ENCODE measurements at places on chromosomes 11 and 22. TPM values are rescaled to one million over a fixed set of nuclear protein-coding genes. Genes with fewer than 3 reads are reported as not detected.

DNA sequence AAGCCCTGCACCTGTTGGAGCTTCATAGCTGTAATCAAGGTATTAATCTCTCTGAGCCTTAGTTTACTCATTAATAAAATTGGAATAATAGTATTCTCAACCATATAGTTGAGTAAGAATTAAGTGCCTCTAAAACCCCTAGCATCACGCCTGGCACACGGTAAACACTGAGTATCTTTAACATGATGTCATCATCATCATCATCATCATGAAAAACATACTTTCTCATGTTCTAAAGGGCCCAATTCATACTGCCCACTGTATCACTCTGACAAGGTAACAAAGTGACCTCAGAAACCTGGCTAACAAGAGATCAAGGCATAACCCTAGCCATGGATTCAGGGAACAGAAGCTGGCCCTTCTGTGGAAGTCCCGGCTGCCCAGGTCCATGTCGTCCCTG, 58.4 kb downstream of the KIRREL3 start:
- DNase-seq = no peak

The PGGHG gene
- total RNA-seq = 25.2 TPM

- no peak for DNase-seq
These were observed 759.8 kb upstream of the CNTN5 start for GRCh38 chr11:98260983-98261382.

DNA sequence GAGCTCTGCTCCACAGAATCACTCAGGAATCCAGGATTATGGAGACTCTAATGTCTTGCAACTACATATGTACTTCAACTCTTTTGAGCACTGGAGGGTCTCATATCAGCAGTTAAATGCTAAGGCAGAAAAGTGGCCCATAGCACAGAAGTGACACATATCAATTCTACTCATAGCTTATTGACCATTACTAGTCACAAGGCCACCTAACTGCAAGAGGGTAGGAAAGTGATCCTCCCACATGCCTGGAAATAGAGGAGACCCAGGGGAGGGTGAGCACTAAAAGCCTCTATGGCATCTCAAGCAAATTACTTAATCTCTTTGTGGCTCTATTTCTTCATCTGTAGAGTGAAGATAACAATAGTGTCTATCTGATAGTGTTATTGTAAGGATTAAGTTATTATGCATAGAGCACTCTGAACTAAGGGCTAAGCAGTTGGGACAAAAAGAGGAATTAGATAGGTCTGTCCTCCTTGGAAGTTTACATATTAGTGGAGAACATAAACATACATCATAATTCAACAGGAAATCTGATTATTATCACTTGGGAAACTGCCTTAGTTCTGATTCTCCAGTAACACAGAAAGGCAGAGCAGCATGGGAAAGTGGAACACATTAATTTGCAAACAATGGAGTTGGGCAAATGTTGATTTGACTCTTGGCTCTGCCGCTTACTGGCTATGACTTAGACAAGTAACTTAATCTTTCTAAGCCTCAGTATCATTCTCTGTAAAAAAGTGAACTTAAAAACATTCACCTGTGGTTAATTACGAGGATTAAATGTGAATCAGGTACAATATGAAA, 25.1 kb upstream of the USP47 start:
- no peak for DNase-seq

- DNase-seq = no peak
These were observed 5.4 kb downstream of the SLC25A45 start for GRCh38 chr11:65377036-65377435.

GRCh38 chr11:2713661-2714462, 14.1 kb upstream of the KCNQ1OT1 start:
- no peak for DNase-seq

DNA sequence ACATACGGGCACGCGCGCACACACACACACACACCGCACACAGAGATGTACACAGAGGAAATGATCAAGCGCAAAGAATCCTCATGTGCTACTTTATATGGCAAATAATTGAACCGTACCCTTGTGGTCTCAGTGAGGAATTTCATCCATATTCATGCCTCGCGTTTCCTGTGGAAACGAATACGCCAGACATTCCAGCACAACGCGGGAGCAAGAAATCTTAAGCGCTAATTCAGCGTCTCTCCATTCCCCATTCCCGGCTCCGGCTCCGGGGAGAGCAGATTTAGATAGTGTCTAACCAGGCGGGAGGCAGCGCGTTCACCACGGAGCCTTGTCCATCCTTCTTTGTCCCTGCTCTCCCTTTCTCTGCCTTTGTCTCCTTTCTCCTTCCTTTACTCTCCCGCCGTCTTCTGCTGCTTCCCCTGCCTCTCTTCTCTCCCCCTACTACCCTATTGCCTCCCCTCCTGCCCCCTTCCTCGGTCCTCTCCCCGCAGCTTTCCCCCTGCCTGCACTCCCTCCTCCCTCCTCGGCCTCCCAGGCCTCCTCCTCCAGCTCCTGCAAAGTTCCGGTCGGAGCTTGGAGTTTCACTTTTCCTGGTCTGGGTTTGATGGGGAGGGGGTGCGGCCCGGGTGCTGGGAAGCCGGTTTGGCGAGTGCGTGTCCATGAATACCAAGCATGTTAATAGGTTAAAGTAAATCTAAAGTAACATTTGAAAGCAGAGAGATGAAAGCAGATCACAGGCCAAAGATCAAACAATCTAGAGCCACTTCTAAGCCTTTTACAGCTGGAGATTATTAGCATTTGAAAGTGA, 579.3 kb downstream of the BUD13 start:
- no peak for DNase-seq

DNA sequence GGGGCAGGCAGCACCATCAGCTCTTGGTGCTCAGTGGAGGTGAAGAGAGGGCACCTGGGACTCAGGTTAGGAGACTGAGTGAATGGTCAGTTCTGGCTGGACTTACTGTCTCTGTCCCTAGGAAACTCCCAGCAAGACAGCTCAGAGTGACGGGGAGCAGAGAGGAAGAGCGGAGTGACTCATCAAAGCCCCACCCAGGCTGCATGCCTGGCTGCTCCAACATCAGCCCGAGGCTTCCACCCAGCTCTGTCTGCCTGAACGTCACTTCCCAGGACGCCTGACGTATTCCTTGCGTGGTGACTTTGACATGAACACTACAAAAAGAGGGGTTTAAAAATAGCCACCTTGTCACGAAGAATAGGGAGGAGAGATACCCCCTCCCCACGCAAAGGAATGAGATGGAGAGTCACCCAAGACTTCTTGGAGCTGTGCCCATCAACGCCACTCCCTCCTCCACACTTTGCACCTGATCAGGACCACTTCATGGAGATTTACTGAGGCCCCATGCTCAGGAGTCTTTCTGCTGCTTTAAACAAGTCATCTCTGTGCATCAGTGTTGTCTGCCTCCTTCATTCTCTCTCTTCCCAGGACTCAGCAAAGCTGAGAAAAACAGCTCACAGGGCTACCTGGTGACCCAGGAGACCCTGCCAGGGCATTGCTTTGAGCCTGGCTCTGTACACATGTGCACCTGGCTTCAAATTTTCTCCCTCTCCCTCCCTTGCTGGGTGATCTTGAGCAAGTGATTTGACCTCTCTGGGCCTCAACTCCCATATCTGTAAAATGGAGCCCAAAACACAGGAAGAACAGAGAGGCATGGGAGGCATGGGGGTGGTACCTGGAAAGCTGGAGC, 83.1 kb downstream of the MN1 start:
- DNase-seq = no peak

DNA sequence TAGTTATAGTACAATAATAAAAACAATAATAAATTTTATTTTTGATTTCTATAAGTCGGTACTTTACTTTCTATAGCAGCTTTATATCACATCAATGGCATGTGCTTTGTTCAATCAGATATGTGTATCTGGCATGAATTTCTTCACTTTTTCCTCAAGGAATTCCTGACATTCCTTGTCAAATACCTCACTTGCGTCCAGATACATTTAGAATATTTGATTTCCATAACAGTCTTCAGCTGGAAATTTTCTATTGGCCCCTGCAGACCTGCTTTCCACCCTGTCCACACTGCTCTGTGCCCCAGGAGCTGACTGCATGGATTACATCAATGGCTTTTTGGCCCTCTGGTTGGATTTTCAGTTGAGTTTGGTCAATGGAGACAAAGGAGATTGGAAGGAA, 93.2 kb downstream of the FAR1 start:
- DNase-seq = no peak

DNA sequence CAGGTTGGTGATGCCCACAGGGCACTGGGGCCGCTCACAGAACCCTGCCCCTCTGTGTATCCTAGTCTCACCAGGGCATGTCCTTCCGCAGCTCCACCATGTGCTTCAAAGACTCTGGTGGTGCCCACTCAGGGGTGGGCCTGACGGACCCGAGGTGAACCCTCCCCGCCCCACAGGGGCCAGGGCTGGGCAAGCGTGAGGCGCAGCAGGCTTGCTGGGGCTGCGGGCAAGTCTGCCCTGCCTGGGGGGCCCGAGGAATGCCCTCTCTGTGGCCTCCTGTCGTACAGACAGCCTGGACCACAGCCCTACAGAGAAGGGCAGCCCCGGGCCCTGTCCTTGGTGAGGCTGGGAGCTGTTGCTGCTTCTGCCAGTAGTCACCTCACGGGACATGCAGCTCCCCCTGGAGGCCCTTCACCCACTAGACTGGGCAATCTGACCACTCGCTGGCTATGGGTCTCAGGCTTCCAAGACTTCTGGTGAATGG, 40.2 kb downstream of the TBX1 start:
- DNase-seq = no peak

GRCh38 chr11:68413591-68413999, 47.0 kb upstream of the PPP6R3 start:
- no peak for DNase-seq

GRCh38 chr11:83666149-83666548, 380.0 kb upstream of the CCDC90B start:
- DNase-seq = no peak

GRCh38 chr11:44120169-44120568, 24.7 kb downstream of the EXT2 start:
- no peak for DNase-seq

DNA sequence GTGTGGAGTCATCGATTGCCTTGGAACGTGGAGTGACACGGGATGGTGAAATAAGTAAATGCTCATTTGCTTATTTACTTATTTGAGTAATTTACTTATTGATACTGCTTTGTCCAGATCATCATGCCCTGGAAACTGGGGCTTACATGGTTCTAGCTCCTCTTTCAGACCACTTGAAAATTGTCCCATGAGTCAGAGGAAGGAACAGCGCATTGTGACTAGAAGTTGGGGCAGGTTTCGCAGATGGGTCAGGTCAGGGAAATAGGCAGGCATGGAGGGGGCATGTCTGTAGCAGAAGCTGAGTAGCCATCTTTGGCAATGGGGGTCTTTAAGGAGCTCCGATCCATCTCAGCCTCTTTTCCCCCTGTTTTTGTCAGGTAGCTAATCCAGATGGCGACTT, 104.2 kb upstream of the SORL1-AS1 start:
- no peak for DNase-seq

The SLC15A3 gene
- 47.4 TPM for total RNA-seq

- DNase-seq = no peak
These were observed 50.3 kb upstream of the SLC25A18 start for GRCh38 chr22:17512960-17513359.

DNA sequence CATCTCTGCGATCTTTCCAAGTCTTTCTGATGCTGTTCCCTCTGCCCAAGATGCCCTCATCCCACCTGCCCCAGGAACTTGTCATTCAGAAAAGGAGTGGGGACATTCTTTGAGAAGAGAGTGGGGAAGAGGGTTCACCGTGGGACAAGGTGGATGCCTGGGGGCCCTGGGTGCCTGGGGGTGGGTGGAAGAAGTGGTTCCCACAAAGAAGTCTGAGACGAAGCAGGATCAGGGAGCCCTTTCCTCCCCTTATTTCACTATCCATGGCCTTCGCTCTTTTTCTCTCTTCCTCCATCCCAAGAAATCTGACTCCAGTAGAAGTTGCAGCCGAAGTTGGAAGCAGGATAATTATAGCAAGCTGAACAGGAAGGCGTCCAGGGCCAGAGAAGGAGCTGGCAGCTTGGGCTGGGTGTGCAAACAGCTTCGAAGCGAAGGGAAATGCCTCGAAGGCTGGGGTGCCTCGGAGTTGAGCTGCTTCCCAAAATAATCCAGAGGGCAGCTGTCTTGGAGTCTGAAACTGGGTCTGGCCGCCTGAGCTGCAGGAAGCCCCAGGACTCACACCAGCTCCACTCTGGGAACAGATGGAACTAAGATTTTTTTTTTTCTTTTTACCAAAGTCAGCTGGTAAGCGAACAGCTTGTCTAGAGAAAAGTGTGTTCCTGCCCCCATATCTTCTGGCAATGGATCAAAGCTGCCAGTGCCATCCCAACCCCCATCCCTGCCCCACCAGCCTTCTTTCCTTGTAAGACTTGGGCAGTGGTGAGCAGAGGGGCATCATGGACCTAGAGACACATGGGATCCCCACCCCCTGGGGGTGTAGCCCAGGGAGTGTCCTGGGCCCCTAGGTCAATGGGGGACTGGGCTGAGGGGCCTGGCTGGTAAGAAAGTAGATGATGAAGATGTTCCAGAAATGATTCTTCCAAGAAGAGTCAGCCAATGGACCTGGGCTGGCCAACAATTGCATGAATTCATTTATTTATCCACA, 31.5 kb downstream of the PARVG start:
- DNase-seq = peak; percentile 77

DNA sequence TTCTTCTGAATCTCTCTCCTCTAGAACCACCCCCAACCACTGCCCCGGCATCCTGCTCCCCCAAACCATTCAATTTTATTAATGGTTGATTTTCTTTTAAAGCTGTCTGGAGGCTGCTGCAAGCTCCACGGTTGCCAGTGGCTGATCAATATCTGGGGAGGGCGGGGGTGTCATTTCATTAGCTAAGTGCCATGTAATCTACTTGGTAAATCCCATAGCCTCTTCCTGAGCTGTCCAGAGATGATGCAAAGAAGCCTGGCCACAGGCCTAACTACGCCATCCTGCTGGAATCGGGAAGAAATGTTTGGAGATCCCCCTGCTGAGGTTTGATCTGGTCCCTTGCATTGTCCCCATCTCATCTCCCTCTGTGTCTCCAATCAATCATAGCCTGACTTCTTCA, 440.1 kb downstream of the MIAT start:
- DNase-seq = no peak

DNA sequence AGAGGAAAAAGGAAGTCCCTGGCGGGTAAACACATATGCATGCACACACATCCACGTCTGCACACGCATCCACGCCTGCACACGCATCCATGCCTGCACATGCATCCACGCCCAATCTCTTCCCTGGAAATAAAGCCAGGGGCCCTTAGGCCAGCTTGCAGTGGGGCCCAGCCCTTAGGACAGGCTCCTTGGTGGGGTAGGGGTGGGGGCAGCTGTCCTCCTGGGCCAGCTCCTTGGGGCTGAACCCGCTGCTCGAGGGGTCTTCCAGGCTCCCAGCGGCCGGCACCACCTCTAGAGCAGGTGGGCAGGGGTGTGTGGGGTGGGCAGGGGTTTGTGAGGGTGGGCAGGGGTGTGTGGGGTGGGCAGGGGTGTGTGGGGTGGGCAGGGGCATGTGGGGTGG, 1.9 kb downstream of the C11orf21 start:
- no peak for DNase-seq
